CD4-positive, alpha-beta T cell treated with Interleukin-6 at 100 ng/mL for 8 hours (primary cell): ENCODE measurements at places on chromosomes 1 and 21.

DNA sequence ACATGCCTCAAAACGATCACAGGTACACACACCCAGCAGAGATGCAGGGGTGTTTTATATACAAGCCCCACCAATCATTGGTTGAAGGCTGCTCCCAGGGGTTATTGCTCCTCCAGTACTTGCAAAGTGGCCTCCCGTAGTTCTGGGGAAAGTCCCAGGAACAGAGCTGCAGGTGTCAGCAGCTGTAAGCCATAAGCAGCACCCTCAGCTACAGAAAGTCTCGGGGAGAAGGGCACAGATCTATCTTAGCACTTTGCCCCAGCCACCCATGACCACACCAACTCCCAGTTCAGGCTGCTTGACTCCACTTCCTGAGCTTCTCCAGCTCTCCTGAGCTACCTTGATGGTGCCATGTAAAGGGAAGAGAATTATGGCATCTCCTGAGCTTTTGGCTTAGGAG, 222.7 kb upstream of the GJB5 start:
- DNase-seq: no peak

DNA sequence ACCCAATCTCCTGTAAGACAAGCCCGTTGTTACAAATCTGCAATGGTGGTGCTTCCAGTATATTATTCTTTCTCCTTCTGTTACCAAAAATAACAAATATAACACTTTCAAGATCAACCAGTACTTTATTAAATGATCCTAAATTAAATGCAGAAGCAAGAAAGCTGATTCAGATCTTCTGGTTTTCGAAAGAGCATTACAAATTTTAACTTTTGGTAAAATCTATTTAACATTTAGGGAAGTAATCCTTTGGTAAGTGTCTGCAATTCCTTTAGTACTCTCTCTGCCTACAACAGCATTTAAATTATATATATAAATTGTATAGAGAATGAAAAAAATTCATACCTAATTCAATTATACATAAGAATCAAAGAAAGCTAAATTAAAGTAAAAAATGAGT, 198.6 kb upstream of the HMCN1 start:
- no peak for DNase-seq

DNA sequence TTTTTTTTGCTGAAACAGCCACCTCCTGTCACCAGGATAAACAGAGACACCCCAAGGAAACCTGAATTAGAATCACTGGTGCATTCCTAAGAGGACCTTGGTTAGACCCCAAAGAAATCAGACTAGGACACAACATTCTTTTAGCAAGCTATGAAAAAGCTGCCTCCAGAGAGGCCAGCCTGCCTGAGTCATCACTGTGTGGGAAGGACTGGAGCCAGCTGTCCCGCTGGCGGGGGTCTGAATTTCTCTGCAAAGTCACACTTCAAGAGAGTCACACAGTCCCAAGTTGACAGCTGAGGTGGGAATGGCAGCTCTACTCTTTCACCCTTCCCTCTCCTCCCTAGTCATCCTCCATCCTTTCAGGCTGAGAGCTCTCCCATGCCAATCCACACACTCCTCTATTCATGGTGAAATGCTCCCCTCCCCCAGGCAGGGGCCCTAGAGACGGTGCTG, 405.0 kb upstream of the POU3F1 start:
- no peak for DNase-seq

DNA sequence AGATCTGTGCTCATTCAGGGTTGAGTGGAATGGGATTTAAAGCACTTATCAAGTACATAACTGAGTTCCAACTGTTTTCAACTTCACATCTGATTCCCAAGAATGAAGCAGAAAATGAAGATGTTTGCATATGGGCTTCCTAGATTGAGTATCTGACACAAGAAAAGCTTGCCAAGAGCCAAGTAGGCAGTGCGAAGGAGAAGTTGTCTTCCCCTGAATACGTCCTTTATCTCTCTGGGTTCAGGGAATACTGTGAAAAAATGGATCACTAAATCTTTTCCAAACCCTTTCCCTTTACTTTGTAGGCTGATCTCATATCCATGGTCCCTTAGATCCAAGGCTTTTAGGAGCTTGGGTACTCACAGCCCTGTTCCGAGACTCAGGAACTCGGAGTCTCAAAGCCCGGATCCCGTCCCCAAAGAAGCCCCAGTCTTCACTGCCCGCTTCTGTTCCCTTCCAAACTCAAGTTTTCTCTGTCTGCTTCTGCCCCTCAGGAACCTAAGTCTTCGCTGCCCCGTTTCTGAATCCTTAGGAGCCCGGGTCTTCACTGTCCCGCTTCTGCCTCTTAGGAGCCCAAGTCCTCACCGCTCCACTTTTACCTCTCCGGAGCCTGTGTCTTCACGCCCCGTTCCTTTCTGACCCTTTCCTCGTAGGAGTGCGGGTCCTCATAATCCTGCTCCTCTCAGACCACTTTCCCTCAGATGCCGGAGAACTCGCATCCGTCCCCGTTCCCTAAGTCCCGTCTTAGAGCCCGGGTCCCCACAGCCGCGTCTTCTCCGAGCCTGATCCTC, 616 bp downstream of the TAF12 start:
- DNase-seq: no peak

DNA sequence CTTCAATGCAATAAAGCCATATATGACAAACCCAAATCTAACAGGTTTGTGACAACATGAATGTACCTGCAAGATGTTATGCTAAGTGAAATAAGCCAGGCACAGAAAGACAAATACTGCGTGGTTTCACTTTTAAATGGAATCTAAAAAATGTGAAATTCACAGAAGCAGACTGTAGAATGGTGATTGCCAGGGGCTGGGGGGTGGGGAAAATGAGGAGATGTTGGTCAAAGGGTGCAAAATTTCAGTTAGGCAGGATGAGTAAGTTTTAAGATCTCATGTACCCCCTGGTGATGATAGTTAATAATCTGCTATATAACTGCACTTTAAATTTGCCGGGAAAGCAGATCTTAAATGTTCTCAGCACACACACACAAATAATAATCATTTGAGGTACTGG, 160.5 kb downstream of the PTBP2 start:
- no peak for DNase-seq

GRCh38 chr1:237471377-237471776, 419.3 kb downstream of the ZP4 start:
- no peak for DNase-seq

DNA sequence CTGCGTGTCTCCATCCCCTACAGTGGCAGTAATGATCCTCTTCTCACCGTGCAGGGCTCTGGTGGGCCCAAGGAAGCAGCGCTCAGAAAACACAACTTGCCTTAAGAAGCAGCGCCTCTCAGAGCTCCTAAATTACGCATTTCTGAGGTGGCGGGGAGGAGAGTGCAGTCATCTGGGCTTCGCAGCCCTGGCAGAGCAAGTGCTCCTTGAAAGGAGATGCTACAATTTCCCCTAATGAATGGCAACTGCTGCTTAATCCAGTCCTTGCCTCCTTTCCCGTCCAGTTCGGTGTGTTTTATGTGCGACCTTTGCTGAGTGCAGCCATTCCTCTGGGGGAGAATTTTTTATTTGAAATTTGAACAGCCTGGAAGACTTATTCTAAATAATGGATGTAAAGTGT, 287.3 kb downstream of the PTPRU start:
- DNase-seq: no peak

DNA sequence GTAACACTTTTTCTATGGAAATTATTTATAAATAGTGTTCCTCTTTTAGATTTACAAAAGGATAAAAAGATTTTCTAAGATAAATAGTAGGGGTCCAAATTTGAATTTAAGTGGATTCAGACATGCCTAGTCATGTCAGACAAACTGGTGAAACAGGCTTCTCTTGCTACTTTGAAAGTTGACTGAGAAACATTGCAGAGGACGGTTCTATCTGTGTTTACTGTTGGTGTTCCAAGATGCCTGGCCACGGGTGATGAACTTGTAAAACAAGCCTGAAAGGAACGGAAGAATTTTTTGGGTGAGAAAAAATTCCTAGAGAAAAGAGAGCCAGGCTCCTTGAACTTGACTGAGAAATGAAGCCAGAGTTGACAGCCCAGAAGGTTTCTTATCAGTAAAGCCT, 2.2 kb downstream of the KRTAP19-1 start:
- no peak for DNase-seq

DNA sequence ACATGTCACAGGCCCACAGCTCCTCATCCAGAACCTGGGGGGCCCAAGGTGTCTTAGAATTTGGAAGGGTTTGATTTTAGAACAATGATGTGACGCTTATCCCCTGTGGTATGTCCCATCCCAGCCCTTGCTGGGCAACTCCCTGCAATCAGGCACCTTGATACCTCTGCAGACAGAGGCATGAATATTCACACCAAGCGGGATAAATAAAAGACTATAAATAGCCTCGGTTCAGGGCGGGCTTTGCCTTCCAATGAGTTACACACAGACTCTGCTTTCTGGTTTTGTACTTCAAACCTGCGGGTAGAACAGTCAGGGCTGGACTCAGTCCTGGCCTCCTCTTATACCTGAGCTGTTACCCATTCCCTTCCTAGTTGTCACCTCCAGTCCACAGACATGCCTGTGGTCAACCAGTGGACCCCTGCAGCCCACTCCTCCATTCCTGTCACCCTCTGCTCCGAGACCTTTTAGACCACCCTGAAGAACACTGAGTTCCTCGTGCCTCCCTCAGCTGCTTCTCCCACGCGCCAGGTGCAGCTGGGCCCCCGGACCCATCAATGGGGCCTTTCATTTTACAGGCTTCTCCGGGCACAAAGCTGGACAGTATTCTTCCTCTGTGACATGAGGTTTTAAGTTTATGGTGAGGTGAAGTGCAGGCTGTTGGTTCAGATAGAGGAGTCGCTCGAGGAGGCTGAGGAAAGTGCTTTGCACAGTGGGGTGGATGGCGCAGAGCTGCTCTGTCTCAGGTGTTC, 120.1 kb upstream of the TNR start:
- no peak for DNase-seq

GRCh38 chr21:35601211-35601610, 459.1 kb downstream of the SETD4 start:
- DNase-seq: no peak

GRCh38 chr1:241701483-241702295, 49.6 kb downstream of the WDR64 start:
- DNase-seq: no peak

- no peak for DNase-seq
Measured at GRCh38 chr1:92934395-92935378, 26.6 kb downstream of the DIPK1A start.

DNA sequence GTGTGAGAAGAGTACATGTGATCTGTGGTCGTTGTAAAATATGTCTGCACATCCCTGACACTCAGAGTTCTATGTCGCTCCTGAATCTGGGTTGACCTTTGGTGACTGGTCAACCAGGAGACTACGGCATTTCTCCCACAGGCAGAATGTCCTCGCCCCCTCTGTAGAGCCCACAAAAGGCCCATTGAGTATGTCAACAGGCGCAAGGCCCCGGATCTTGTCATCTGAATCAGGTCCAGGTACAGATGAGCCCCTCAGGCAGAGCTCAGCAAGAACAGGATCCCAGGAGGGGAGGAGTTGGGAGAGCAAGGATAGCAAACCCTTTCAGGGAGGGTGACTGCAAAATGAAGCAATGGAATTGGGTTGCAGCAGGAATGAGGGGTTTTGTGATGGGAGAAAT, 126.5 kb downstream of the MATN1 start:
- no peak for DNase-seq

- no peak for DNase-seq
Measured at GRCh38 chr1:236287757-236288619, 6.2 kb upstream of the ERO1B start.
